ENCODE measurements at places on chromosomes 4 and X. TPM values are rescaled to one million over a fixed set of nuclear protein-coding genes. Genes with fewer than 3 reads are reported as not detected.

Gene DCHS2
- not detected for polyA plus RNA-seq

Gene TMPRSS11F
- not detected for polyA plus RNA-seq

Gene FAM9B
- polyA plus RNA-seq = not detected

Gene RIBC1
- polyA plus RNA-seq = 0.26 TPM

Gene SPANXN3
- polyA plus RNA-seq = not detected

Gene FAM236A
- polyA plus RNA-seq = not detected

Gene RAI2
- polyA plus RNA-seq = not detected

- DNase-seq = no peak
Observed at GRCh38 chrX:19790829-19791228, 96.6 kb downstream of the SH3KBP1 start.

- DNase-seq = peak; percentile 50
Observed at GRCh38 chr4:155552180-155552579, 114.5 kb upstream of the GUCY1A1 start.

DNA sequence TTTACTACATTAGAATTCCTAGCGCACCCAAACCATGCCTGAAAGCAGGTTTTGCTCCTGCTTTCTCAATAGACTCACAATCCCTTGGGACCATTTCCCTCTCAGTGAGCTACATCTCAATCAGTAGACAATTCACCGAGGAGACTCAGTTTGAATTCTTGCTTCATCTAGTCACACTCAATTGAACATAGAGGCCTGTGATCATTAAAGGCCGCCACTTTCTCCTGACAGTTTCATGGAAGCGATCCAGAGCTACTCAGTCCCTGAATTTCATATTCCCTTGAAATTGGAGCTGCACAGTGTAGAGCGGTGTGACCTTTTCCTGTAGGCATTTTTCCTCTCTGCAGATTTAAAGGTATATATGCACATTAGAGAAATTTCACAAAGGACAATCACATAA, 193.9 kb upstream of the SPOCK3 start:
- no peak for DNase-seq

- DNase-seq = no peak
Observed at GRCh38 chr4:166252487-166253402, 379.7 kb downstream of the TLL1 start.

DNA sequence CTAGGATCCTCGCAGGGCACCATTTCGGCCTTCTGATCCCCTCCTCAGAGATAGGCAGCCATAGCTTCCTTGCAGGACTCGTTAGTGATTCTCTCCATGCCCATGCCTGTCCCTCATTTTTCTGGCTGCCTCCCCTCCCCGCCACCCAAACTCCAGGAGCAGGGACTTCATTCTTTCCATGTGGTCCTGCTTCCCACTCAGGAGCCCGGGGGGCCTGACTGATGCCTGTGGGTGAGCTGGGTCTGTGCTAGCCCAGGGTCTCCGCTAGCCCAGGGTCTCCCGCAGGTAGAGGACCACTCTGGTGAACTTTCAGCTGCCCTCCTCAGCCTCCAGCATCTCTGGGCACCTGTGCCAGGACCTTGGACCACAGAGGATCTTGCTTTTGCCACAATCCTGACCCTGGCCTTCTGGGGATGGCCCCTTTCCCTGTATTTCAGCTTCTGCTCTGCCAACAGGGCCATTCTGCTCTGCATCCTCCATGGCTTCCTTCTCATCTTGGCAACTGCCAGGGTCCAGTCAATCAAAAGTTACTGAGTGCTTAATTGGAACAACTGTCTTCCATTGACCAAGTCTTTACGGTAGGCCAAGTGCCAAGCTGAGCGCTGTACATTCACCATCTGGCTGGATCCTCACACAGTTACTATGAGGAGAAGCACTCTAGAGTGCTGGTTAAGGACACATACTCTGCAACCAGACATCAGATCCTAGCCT, 152.2 kb downstream of the EFNB1 start:
- DNase-seq = no peak

- no peak for DNase-seq
Observed at GRCh38 chr4:145799223-145799622, 119.3 kb downstream of the C4orf51 start.

GRCh38 chr4:31575504-31575903, 855.3 kb downstream of the PCDH7 start:
- DNase-seq = no peak

DNA sequence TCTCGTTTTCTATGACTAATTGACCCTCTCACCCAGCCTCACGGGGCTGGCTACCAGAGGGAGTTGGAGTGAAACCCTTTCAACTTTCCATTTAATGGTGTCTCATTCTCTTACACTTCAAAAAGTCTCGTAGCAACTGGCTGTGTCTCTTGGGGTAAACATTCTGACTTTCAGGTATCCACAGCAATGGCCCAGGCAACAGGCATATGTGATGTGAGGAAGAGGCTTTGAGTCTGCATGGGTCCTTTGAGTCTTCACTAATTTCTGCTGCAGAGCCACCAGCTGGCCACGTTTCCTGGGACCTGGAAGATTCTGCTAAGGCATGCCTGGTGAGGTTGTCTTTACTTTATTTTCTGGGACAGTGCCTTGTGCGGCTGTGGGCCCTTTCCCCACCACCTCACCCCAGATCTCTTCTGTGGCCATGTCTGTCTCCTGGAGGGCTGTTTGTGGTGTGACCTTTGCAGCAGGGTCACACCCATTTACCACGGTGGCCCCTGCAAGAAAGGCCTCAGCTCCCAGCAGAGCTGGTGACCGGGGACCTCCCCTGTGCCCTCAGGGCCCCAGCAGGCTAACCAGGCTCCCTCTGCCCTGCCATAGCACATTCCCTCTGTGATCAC, 112.5 kb upstream of the FRG1 start:
- DNase-seq = no peak
